ENCODE measurements at places on chromosomes 13 and 19.

DNA sequence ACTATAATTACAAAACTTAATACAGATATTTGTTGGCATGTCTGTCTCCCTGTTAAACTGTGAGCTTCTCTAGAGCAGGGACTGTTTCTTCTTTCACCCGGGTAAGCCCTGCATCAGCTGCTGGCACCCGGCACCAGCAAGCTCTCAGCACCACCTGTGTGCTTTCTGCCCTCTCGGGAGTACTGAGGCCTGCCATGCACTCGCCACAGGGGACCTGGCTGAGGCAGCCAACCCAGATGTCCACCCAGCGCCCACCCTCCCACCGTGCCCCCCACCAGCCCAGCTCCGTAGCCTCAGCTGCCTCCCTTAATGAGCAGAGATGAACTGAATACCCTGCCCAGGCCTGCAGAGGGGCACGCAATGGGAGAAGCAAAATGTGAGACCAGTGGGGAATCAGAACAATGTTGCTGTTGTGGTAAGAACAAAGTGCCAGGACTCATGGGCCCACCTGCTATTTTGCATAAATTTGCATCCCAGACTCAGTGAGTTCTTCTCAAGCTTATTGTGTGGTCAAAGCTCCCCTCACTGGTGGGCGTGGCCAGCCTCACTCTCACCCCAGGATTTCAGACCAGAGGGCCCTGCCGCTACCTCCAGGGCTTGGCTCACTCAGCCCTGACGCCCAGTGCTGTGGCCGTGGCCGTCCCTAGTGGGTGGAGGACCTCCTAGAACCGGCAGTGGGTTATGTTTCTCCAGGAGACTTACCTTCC is 14.6 kb upstream of the SERPINE3 start:
- no peak for DNase-seq

GRCh38 chr13:114237415-114238112 is 2.9 kb downstream of the CDC16 start:
- DNase-seq = no peak

- no peak for DNase-seq
These were observed 201.5 kb downstream of the TM9SF2 start for GRCh38 chr13:99702687-99703319.

- no peak for DNase-seq
These were observed 572 bp downstream of the UGGT2 start for GRCh38 chr13:96052656-96053002.

DNA sequence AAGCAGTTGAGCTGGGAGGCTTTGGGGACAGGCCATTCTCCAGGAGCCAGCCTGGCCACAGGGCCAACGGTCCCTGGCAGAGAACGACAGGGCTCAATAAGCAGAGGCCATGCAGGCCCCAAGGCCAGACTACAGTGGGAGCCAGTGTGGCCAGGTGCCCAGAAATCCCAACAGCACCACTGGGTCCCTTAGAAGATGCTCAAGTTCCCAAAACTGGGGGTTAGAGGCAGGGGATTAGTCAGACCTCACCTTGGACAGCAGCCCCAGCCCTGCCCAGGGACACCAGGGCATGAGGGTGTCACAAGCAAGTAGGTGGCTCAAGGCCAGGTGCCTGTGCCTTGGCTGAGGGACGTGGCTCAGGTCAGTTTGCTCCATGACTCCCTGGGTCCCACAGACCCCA is 12.8 kb downstream of the SCGB2B2 start:
- DNase-seq = no peak

DNA sequence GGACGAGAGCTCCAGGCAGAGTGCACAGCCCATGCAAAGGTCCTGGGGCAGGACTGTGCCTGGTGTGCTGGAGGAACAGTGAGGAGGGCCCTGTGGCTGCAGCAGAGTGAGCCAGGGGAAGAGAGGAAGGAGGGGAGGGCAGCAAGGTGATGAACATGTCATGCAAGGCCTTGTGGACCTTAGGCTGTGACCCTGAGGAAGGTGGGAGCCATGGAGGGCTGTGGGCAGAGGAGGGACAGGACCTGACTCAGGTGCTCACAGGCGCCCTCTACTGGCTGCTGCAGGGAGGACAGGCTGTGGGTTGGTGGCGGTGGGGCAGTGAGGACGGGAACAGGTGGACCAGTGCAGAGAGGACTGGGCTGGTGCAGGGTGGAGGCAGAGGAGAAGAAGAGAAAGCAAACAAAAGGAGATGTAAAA is 170.3 kb downstream of the PTPRS start:
- DNase-seq = no peak

DNA sequence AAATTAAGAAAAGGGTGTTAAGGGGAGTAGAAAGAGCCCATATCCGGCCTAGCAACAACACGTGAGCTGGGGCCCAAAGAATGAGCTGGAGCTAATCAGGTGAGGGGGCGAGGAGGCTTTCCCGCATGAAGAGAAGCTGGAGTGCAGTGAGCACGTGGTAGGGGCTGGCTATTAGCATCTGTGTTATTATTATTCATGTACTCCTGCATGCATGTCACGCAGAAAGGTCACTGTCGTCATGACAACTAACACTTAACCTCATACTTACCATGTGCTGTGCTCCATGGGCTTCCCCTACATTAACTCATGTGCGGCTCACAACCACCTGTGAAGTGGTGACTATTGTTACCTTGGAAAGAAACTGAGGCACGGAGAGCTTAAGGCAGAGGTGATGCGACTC is 227.6 kb upstream of the UBL3 start:
- no peak for DNase-seq

GRCh38 chr19:48551437-48552302 is at the start of gene SULT2B1:
SULT2B1 (plus strand) TSS chr19:48552172; CDS start chr19:48552253, 81 bp downstream.
- DNase-seq = no peak

GRCh38 chr13:31267126-31267784 is 67.5 kb downstream of the B3GLCT start:
- DNase-seq = no peak

DNA sequence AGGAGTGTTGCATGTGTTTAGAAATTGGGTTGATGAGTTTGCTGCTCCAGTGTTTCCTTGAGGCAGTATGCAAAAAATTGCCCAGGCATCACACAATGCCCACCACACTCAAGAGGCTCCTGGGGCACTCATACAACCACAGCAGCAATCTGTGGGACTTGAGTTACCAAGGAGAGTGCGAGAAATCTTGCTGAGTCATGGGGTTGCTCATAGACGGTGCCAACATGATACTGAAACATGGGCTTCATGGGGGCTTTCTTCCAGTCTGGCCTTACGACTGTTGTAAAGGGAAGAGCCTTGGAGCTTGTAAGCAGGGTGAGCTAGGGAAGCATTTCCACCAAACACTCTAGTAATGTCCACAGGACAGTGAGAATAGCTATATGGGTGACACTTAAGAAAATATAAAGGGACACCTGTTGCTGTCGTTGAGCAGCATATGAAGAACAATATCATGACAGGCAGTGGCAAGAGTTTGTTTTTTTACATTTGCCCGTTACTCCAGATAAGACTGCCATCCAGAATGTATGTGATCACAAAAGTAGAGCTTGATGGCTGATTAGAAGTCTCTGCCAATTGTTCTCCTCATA is 1237.4 kb downstream of the UQCRFS1 start:
- no peak for DNase-seq

- no peak for DNase-seq
These were observed 796.2 kb upstream of the MIR17HG start for GRCh38 chr13:90551253-90551652.

DNA sequence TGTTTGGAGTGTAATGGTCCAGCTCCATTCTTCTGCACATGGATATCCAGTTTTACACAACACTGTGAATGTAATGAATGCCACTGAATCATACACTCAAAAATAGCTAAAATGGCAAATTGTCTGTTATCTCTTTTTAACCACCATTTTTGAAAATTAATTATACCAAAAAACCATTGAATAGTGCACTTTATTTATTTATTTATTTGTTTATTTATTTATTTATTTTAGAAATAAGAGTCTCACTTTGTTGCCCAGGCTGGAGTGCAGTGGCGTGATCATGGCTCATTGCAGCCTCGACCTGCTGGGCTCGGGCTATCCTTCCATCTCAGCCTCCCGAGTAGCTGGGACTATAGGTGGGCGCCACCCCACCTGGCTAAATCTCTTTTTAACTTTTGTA is 7.3 kb upstream of the CEACAM19 start:
- no peak for DNase-seq

- no peak for DNase-seq
These were observed 19.7 kb downstream of the ADGRE3 start for GRCh38 chr19:14654786-14655560.

DNA sequence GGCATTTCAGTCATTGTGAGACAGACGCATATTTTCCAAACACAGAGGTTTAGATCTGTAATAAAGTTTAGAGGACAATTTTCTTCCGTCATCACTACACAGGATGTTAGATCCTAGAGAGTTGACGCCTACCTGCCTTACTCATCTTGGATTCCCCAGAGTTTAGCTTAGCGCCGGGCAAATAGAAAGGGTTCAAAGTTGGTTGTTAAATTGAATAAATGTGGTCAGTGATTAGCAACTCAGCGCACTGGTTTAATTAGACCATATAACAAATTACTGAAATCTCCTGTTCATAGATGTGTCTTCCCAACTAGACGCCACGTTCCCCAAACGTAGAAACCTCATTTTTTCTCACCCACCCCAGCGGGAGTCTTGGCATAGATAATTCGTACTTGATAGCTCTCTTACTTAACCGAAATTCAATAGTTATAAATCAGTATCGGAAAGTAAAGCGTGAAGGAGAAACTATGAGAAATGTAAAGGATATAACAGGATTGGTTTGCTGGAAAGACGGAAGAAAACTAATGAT is 726 bp upstream of the UFM1 start:
- DNase-seq = no peak

GRCh38 chr13:100208626-100209025 is 119.7 kb downstream of the PCCA start:
- no peak for DNase-seq

GRCh38 chr13:98570929-98571372 is 6.0 kb downstream of the STK24 start:
- DNase-seq = peak; percentile 80

GRCh38 chr13:37027639-37028038 is 27.1 kb downstream of the EXOSC8 start:
- no peak for DNase-seq

DNA sequence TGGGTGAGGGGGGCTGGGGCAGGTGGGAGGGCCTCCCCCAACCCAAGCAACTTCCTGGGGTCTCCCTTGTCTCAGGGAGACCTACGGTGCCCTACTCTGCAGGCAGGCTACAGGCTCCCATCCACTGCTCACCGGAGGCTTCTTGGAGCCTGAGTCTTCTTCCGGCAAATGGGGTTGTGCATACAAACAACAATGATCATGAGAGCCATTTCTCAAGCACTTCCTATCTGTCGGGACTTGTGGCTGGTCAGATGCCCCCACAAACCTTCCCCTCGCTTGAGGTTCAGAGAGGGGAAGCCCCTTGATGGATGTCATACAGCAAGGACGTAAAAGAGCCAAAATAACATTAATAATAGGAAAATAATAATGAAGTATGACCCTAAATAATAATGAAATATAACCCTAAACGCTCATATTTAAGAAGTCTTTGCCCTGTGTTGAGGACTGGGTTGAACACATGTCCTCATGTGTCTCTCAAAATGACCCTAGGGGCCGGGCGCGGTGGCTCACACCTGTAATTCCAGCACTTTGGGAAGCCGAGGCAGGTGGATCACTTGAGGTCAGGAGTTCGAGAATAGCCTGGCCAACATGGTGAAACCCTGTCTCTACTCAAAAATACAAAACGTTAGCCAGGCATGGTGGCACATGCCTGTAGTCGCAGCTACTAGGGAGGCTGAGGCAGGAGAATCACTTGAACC is 727 bp downstream of the CD37 start:
- no peak for DNase-seq

- DNase-seq = no peak
These were observed 50.4 kb downstream of the NAA16 start for GRCh38 chr13:41361491-41361890.

GRCh38 chr19:3494559-3494958 is 5.9 kb downstream of the DOHH start:
- DNase-seq = no peak

GRCh38 chr19:45413497-45413896 is 7.1 kb downstream of the POLR1G start:
- no peak for DNase-seq

GRCh38 chr19:21587549-21587948 is 82.1 kb downstream of the ZNF429 start:
- DNase-seq = no peak

GRCh38 chr19:46678110-46678732 is 17.2 kb upstream of the DACT3 start:
- peak; percentile 49 for DNase-seq

GRCh38 chr19:55620410-55621204 is 3.8 kb downstream of the ZNF784 start:
- DNase-seq = no peak

DNA sequence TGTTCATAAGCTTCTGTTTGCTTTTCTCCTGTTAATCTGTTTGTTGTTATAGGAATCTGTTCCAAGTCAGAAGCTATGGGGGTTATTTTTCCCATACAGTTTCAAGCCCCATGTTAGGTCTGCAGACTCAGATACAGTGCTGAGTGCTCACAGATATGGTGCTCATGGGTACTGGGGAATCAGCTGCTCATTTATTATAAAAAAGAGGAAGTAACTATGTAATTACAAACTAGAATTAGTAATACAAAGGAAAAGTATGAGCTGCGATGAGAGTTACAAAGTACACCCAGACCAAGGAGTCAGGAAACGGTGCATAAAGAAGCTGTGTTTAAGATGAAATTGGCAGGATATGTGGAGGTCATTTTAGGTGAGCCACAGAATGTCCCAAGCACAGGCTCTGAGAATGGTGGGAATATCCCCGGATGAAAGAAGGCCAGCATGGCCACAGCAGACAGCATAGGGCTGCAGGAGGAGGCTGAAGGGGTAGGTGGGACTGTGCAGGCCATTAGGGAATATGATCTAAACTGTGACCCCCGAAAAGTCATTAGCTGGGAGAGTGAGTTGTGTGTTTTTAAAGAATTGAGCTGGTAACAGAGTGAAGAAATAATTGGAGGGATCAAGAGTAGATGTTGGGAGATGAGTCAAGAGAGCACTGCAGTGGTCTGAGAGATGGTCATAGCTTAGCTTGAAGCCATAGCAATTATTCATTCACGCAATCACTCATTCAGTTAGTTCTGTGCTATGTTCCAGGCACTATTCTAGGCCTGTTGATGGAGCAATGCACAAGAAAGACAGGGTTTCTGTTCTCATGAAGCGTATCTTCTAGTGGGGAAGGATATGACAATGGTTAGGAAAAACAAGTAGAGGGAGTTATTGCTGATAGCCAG is 177.4 kb upstream of the UBL3 start:
- DNase-seq = no peak

DNA sequence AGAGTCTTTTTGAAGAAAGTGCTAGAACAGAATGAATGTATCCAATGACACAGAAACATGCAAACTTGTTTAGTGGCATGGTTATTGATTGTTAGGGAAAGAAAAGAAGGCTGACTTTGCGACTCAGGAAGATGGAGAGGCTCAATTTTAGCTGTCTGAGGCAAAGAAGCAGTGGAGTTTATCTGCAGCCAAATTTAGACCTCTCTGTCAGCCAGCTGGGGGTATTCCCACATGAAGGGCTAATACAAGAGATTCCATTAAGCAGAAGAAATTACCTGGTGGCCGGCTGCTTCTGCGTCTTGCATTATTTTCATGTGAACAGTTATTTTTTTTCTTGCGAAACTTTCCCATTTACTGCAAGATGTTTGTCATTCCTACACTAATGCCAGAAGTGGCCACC is 240.2 kb upstream of the NBEA start:
- DNase-seq = no peak

Measured in naive B cell (primary cell).